ENCODE measurements at places on chromosomes 5 and 9. TPM values are rescaled to one million over a fixed set of nuclear protein-coding genes. Genes with fewer than 3 reads are reported as not detected.

Gene CD72
- 2.4 TPM for polyA plus RNA-seq

Gene PRLR
- polyA plus RNA-seq = 33.0 TPM

Gene IL13
- polyA plus RNA-seq = not detected

DNA sequence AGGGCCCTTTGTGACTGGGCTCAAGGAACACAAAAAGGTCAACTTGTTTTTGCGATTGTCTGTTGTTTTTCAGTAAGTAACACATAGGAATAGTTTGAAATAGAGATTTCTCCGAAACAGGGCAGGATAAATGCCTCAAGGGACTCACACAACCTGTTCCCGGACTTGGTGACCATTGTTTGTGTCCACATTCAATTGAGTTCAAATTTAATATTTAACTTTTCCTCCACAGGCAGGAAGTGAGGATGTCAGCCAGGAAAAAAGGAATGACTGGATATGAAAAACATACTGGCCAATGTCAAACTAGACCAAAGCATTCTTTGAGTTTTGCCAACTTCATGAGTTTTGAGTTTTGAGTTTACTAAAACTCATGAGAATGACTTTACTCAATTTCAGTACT is 72.7 kb downstream of the SPATA31C2 start:
- DNase-seq = no peak

- no peak for DNase-seq
Observed at GRCh38 chr5:72301557-72301956, 18.5 kb downstream of the MRPS27 start.
